ENCODE measurements at places on chromosomes 7 and 10.

DNA sequence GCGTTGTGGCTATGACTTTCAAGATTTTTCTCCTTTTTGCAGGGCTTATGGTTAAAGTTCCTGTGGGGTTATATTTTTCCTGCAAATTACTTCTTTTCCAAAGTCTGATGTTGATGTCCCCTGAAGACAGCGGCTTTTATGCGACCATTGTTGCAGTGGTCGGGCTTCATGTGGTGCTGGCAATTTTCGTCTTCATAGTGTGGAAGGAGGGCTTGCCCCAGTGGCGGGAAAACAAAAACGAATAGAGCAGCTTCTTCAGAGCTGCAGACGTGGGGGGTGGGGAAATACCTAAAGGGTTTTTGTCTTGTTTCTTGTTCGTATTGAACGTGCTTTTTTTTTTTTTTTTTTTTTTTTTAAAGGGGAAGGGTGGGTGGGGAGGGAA lies 53.8 kb downstream of the MCMBP start:
- no peak for DNase-seq

DNA sequence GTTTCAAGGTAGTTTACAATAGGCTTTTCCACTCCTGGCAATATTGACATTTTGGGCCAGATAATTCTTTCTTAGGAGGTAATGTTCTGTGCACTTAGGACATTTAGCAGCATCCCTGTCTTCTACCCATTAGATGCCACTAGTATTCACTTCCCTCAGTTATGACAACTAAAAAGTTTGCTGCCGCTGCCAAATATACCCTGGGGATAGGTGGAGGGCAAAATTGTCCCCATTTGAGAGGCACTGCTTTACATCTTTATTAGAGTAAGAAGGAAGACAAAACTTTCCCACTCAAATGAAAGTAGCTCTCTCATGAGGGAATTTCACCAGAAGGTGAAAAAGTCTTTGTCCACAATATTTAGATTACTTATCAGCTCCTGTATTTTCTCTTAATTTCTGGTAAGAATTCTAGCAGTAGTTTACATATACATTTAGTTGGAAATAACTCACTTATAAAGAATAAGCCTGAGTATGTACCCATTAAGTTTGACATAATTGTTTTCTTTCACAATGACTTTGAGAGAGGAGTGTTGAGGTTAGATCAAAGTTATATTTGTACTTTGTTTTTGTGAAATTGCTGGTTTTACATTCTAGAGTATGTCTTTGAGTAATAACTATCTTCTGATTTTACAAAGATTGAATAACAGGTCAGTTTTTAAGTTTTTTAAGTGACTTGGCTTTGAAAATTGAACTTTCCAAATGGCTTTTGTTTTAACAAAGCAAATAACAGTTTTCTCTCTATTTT lies 46.0 kb downstream of the HELLS start:
- no peak for DNase-seq

DNA sequence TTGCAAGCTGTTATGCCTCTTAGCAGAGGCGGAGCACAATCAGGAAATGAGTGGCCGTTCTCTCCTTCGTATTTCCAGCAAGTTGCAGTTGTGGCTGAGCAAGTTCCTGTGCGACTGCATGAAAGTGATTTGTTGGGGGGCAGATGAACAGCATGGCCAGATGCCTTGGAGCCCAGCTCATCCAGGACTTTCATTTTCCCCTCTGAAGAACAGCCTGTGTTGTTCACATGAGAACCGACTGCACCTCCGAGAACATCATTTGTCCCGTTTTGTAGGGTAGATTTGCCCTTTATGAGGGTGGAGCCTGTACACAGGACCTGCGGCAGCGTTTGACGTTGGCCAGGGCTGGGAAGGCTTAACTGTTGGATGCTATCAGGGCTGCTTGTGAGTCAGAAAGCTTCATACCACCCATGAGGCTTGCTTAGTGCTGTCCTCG lies 4.4 kb downstream of the BAG3 start:
- peak; percentile 62 for DNase-seq

- no peak for DNase-seq
These were observed 66.5 kb upstream of the CTBP2 start for GRCh38 chr10:125226823-125227222.

DNA sequence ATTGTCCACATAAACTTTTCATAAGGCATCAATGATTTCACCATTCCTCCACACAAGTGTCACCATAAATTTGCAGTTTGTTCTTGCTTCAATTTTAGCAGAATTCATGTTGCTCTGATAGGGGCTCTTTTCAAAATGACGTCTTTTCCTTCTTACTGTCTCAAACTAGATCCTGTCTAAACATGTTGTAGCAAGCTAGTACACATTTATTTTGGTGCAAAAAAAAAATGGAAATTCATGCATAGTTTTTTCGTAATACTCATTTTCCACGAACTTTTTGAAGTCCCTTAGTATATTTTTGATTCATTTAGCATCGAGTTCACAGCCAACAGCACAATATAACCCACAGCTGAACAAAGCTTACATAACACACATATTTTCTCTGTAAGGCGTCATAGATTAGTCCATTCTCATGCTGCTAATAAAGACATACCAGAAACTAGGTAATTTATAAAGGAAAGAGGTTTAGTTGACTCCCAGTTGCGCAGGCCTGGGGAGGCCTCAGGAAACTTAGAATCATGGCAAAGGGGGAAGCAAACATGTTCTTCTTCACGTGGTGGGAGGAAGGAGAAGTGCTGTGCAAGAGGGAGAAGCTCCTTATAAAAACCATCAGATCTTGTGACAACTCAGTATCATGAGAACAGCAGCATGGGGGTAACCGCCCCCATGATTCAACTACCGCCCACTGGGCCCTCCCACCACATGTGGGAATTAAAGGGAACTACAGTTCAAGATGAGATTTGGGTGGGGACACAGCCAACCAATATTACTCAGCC lies 301.5 kb downstream of the CCDC3 start:
- no peak for DNase-seq

DNA sequence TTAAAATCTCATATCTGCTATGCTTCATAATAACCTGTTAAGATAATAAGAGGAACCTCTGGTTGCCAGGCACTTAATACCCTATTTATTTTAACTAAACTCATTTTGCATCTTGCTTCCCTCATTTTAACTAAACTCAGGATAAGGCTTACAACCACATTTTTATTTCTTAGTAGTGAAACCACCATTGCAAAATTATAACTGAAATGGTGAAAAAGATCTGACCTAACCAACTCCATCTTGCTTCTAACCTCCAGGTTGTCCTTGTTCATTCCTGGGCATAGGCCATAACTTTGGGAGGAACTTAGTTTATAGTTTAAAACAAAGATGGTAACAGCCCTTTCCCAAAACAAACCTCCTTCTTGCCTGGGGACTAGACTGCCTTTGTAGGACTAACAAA lies 6.0 kb downstream of the FAM3C start:
- no peak for DNase-seq

- peak; percentile 34 for DNase-seq
These were observed 101.8 kb downstream of the GNAT3 start for GRCh38 chr7:80410081-80410480.

DNA sequence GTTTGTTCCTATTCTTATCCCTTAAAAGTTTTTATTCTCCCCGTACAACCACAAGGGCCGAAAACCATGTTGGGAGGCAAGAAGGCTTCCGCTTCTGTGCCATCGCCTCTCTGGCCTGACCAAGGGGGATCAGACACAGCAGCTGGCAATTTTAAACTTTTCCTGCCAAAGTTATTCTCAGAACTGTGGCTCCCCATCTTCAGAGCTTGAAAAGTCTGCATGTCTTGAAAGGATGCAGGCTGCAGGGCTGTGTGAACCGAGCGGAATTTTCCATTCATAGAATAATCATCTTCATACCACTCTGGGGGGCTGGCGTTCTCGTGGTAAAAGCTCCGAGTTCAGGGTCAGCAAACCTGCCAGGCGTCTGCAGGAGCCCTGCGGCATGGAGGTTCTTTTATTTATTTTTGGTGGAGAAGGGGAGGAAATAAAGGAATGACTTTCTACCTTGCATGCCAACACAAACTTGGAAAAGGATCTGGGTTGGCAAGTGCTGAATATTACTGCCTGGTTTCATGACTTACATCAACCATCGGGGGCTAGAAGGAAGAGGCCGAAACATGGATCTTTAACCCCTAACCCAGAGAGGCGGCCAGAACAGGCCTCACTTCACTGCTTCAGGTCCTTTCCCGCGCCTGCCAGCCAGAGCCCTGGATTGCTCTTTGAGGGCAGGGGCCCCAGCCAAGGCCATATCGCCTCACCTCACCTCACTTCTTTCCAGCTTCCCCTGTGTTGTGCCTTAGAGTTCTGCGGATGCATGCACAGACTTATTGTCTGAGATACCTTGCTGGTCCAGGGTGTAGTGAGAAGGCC lies 3.0 kb upstream of the NANOS1 start:
- DNase-seq: no peak

- no peak for DNase-seq
These were observed 133.0 kb upstream of the ZNF32 start for GRCh38 chr10:43781480-43782361.

DNA sequence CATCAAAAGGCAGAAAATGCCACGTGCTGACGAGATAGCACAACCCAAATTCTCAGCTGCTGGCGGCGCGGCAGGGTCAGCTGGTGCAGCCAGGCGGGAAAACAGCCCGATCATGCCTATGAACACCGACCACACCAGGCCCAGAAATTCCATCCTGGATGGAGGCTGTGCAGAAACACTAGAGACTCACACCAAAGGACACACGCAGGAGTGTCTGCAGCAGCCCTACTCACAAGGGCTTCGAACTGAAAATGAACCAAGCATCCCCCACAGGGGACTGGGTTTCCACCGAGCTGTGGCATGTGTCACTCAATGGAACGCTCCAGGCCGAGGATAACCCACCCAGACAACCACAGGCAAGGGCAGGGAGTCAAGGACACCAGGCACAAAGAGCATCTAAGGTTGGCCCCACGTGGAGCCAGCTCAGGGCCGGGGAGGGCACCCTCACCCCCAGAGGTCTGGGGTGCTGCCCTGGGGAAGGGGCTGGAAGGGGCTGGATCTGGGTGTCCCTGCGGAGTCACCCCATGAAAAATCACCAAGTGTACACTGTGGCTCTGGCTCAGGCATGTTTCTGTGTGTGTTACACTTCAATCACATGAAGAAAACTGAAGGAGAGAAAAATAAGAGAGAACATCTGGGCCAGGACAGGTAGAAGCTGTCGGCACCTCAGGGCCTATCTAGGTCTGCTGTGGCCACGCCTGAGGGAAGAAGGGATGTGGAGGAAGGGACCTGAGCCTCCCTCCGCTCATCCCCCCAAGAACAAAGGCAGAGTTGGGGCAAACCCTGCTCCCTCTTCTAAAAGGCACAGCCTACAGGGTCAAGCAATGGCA lies 33.0 kb downstream of the RASGEF1A start:
- DNase-seq: no peak

DNA sequence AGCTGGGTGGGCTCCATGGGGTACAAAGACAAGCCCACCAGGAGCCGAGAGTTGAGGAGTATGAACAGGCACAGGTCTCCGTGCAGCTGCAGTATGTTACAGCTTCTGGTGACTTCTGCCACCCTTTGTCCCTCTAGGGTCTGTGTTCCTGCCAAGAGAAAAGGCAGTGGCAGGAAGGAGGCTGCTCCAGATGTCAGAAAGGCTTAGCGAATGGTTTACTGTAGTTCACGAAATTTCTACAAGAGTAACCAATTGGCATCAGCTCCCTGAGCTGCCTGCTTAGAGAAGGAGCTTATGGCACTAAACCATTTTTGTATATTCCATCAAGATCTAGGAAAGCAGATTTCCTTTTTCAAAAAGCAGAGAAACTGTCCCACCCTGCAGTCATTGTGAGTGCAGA lies 48.2 kb upstream of the TMEM72 start:
- no peak for DNase-seq

GRCh38 chr7:42214060-42214679 lies 22.8 kb downstream of the GLI3 start:
- DNase-seq: no peak

DNA sequence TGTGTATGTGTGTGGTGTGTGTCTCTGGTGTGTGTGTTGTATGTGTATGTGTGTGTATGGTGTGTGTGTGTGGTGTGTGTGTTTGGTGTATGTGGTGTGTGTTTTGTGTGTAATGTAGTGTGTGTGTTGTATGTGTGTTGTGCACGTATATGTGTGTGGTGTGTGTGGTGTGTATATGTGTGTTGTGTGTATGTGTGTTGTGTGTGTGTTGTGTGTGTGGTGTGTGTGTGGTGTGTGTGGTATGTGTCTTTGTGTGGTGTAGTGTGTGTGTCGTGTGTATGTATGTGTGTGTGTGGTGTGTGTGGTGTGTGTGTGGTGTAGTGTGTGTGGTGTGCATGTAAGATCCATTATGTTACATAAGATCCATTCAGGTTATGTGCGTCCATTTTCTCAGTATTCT lies 21.9 kb upstream of the VIPR2 start:
- no peak for DNase-seq

GRCh38 chr7:18421297-18422002 lies 74.1 kb upstream of the HDAC9 start:
- DNase-seq: peak; percentile 14

DNA sequence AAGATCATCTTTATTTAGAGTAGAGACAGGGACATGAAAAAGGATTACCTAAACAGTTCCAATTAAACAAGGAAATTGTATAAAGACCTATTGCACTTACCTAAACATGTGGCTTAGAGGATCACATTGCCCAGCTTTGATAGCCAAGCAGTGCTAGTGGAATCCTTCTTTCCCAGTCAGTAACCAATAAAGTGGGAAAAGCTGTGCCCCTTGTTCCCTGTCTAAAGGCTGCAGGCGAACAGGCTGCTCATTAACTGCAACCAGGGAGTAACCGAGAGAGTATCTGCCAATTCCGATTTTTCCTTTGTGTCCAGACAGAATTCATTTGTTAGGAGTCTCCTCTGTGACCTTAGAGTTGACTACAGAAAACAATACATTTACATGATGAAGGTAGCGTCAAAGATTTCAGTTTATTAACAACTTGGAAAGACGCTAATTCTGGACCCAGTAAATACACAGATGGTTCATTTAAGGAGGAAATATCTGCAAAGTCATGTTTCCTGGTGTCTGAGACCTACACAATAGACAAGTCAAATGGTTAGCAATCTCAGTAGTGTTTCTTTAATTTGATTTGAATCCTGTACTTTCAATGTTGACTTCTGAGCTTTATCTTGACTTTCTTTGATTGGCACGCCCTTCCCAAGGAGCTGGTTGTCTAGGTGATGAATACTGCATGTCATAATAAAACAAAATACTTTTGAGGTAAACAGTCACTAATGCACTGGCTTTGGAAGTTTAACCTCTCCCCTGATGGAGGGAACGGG lies 57.3 kb upstream of the MET start:
- DNase-seq: no peak

GRCh38 chr7:77309714-77310220 lies 106.4 kb downstream of the GSAP start:
- DNase-seq: no peak

DNA sequence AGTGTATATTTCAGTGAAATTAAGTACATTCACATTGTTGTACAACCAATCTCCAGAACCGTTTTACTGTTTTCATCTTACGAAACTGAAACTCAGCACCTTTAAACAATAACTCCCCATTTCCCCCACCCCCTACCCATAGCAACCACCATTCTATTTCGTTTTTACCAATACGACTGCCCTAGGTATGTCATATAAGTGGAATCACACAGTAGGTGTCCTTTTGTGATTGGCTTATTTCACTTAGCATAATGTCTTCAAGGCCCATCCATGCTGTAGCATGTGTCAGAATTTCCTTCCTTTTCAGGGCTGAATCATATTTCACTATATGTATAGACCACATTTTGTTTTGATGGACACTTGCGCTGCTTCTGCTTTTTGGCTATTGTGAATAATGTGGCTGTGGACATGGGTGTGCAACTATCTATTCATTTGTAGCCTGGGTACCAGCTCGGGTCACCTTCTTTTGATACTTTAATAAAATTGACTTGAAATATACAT lies 34.3 kb upstream of the DLG5 start:
- no peak for DNase-seq

GRCh38 chr10:127417031-127417430 lies 132.1 kb upstream of the NPS start:
- no peak for DNase-seq

Data from AG08395 (cell line).